M059J (cell line): ENCODE measurements at places on chromosomes 3 and 15. TPM values are rescaled to one million over a fixed set of nuclear protein-coding genes. Genes with fewer than 3 reads are reported as not detected.

SPINK8 gene
- not detected in 2 replicates for total RNA-seq

QTRT2 gene
- total RNA-seq = 14.8 and 29.4 TPM in 2 replicates

ECE2 gene
- not detected in 2 replicates for total RNA-seq

TM4SF18 gene
- total RNA-seq = 19.7 and 25.4 TPM in 2 replicates

CHAC1 gene
- 2.6 and 7.4 TPM in 2 replicates for total RNA-seq

DBR1 gene
- 24.3 and 34.9 TPM in 2 replicates for total RNA-seq
